ENCODE measurements at places on chromosomes 7 and 10.

GRCh38 chr7:1019255-1019785, 25.0 kb upstream of the GPR146 start:
- DNase-seq = no peak

DNA sequence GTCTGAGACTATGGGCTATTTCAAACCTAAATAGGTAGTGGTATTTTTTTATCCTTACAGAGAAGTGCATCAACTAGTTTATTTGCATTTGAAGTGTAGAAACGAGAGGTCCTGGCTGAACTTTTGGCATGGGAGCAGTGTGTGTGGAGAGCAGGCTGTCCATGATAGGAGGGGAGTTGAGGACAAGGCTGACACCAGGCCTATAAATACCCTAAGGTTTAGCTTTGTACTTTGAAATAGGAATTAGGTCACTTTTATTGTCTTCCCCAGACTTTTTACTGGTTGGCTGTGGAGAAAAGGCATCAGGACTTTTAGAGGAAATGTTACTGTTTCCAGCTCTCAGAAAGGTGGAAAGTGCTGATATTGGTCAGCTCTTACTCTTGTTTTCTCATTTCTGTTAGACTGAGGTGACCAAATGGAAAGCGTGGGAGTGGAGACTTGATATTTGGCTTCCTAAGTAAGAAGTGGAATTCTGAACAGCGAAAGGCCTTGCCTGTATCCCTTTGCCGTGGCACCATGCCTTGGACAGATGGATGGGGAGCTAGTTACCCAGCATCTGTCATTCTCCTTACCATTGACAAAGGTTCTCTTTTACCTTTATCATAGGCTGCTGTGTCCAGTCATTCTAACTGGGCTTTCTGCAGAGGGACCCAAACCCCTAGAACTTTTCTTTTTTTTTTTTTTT, 46.0 kb downstream of the GBF1 start:
- DNase-seq = no peak

DNA sequence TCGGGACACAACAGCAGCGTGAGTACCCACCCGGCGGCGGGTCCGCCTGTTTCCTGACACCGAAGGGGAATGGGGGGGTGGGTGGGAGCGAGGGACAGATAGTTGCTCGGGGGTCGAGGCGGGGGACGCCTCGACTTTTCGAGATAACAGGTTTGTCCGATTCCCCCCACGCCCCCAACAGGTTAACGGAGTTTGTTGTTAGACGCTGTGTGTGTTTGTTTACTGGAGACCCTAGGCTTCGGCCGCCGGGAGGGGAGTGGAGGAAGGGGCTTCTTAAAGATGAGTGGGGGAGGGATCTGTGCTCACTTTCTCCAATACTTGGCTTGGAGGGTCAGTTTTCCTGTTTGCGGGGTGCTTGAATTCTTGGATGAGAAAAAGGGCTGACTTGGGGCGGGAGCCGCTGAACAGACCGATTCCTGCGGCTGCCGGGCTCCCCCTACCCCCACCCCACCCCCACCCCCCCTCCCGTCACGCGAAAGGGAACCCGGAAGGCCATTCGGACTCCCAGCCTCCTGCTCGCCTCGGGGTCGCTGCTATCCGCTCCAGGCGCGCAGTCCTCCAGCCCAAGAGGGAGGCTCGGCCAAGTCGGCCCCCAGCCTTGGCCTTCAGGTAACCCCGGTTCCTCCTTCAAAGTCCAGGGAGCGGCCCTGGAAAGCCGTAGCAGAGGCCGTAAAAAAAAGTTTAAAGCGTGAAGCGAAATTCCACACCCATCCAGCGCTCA, 1.0 kb downstream of the SORCS3 start:
- DNase-seq = peak; percentile 11

- DNase-seq = no peak
Observed at GRCh38 chr7:156458011-156458410, 182.6 kb upstream of the RNF32 start.

DNA sequence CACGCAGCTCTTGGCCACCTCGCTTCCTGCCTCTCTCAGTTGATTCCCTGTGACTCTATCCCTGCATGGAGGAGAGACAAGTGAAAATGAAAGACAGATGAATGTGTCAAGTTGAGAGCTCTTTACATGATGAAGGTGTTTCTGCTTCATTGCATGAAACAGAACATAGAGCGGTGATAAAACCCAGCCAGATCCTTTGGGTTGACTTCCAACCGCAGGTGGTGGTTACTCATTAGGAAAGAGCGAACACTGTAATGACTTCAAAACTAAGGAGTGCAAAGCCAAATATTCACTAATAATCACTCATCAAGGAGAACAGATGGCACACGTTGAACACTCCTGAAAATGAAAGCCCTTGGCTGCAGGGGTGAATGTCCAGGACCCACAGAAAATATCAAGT, 31.8 kb upstream of the WDR11 start:
- no peak for DNase-seq

DNA sequence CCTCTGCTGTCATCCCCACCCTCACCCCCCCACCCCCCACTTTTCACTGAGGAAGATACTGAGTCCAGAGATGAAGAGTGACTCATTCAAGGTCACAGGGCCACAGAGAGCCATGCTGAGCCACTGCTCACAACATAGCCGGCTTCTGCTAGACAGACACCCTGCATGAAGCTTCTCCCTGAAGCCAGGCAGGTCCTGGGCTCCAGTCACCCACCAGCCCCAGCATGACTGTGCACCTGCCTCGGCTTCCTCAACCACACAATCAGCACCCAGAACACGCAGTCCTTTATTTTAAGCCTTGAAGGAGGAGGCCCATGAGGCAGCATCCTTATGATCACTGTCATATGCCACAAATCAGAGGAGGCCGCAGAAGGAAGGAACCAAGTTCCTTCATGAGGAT, 19.2 kb upstream of the PRKAG2 start:
- DNase-seq = no peak

DNA sequence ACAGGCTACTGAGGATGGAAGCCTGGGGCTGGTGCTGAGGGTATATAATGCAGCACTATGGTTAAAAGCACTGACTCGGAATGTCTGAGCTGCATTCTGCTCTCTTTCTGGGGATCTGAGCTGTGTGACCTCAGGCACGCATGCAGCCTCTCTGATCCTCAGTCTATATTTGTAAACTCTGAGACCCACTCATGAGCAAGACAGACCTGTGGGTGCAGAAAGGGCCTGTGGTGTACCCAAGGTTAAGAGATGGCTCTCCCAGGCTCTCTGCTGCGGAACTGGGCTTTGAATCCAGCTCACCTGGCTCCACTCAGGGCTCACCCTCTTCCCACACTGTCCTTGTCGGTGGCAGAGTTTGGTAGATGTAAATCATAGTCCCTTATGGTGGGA, 89.9 kb downstream of the CHST15 start:
- no peak for DNase-seq

DNA sequence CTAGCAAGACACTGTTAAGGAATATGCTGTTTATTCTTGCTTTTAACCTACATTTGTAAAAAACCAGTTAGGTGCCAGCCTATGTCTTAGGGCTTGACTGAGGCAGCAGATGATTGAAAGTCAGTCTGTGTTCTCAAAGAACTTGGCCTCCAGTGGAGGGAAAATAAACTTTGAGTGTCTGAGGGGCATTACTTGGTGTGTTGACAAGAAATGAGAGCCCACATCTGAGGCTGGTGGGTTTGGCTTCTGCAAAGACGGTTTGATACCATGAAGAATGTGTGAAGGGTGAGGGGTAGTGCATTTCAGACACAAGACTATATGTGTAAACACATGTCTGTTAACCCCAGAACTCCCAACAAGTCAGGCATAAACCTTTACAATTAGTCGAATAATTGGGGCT, 28.5 kb downstream of the CCSER2 start:
- no peak for DNase-seq

GRCh38 chr10:63145782-63146181, 12.7 kb downstream of the NRBF2 start:
- DNase-seq = no peak

DNA sequence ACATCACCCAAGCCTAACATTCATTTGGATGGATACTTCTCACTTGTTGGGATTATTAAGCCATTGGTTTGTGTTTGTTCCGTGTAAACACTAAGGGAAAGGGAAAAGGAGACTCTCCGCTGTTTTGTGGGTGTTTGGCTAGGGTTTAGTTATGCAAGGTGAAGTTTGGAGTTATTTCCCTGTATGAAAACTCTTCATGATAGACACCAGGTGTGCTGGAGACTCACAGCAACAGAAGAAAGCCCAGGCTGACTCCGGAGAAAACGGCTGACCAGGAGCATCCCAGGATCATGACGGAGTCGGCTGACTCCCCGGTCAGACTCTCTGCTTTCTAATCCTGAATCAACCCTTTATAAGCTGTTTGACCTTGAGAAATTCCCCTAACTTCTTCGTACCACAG, 94.1 kb upstream of the KLF6 start:
- DNase-seq = no peak

- DNase-seq = no peak
Observed at GRCh38 chr7:24754906-24755506, 2.3 kb downstream of the GSDME start.

Measured in endothelial cell (in vitro differentiated cells).